ENCODE measurements at places on chromosomes 5 and 9.

GRCh38 chr5:171538681-171539080 is 119.2 kb downstream of the FGF18 start:
- DNase-seq, result no peak

GRCh38 chr5:112012104-112012503 is 255.1 kb upstream of the NREP start:
- DNase-seq, result no peak

- no peak for DNase-seq
These were observed 53.0 kb downstream of the UBE2QL1 start for GRCh38 chr5:6501701-6502100.

GRCh38 chr9:91900055-91900796 is 49.8 kb downstream of the ROR2 start:
- DNase-seq, result no peak

DNA sequence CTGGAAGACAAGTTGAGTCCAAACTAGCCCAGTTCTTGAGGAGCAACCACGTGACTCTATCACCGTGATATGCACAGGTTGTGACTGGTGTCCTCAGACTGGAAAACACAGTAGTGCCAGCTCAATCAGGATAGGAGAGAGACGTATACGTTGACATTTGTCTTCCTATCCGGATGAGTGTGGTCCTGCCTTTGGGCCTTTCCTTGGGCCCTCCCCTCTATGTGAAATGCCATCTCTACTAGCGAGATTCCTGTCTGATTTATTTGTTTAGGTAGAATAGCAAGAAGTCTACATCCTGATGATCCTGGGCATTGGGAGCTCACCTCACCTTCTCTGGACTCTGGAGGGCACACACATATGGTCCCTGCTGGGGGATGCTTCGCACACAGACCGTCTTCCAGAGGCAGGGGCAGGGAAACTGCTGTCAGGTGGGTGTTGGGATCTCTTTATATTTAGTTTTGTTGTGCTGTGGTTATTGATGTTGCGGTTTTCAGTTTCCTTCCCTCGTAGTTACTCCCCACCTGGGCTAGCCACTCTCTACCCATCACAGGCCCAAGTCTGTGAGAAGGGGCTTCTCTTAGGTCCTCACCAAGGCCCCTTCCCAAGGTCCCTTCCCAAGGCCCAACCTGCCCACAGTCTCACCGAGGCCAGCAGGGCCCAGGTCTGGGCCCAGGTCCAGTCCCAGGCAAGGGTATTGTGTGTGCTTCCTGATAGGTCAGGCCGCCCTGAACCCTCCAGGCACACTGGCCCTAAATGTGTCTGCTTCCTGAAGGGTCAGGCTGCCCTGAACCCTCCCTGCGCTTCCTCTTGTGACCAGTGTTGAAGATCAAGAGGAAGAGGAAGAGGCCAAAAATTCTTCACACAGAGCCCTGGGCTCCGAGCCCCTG is 19.0 kb upstream of the SPINK4 start:
- no peak for DNase-seq

DNA sequence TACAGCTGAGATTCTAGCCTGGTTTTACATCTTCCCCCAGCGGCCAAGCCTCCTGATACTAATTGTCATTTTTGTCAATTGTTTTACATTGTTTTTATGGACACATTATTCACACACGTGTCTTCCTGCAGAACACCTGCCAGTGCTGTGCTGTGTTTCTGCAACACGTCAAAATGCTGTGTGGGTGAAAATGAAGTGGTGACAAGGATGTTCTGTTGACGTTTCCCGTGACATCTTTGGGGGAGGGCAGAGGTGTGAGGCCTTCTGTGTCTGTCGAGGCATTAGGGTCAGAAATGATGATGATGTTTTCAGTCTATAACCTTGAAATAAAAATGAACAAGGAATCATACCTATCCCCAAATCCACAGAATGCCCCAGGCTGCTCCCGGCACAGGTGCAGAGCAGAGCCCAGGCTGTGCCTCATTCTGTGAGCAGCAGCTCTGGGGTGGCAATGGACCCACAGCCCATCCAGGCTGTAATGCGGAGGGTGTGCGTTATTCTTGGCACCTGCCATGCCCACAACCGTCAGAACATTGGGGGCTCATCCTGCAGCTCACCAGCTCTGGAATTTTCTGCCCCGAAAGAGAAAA is 23.6 kb upstream of the CEP72 start:
- DNase-seq, result no peak

DNA sequence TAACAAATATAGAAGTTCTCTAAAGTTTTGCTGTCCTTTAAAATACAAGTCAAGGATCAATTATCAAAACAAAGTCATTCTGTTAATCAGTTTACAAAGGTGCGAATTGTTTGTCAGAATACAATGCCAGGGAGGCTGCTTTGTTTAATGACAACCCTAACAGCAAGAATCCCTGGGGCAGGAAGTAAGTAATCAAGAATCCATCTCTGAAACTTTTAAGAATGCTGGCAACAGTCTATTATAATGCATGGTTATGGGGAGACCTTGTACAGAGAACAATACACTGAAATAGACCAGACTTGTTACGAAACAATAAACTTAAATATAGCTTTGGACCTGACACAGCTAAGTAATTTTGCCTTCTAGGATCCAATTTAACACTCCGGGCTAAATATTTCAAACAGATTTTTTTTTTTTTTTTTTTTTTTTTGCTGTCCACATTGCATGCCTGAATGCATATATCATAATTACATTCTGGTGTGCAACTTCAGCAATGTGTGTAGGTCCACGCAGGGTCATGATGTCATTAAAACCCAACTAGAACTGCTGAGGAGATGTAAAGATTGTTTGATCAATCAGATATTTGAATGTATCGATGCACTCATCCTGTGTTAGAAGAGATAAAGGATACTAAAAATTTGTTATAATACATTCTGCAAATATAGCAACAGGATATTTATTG is 421.3 kb downstream of the CETN3 start:
- no peak for DNase-seq

DNA sequence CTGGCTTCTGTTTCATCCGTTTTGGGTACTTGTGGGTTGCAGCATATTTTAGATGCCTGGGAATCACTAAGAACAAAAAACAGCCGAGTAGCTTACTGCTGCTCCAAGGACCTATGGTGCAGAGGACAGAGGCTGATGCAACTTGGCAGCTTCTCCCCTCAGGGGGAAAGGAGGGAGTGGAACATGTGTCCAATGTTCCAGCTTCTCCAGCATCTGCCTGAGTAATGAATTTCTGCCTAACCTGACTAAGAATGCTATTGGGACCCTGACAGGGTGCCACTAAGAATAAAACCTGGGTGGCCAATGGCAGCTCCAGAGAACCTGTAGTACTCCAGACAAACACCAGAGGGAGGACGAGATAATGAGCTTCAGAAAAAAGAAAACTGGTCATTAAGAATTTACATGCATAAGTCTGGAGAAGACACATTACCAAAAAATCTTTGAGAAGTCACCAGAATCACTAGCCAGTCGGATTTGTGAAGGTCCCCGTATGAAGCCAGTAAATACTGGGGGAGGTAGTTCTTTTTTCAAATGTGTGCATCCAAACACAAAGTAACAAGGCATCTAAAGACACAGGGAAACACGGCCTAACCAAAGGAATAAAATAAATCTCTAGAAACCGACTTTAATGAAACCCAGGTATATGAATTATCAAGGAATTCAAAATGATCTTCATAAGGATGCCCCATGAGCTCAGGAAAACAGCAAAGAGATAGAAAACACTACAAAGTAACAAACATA is 293.5 kb downstream of the HINT1 start:
- DNase-seq, result peak; percentile 40
